Right cardiac atrium (tissue), 5 donors: ENCODE measurements at places on chromosomes 3 and 15. TPM values are rescaled to one million over a fixed set of nuclear protein-coding genes. Genes with fewer than 3 reads are reported as not detected.

LRRC58 gene
- polyA plus RNA-seq, result 4.6 TPM

FHIT gene
- polyA plus RNA-seq, result 16.5 TPM

GRCh38 chr15:60966316-60966715 lies 262.8 kb downstream of the RORA start:
- no peak for DNase-seq

GRCh38 chr3:102826636-102827035 lies 391.8 kb downstream of the ZPLD1 start:
- no peak for DNase-seq

- DNase-seq, result no peak
Observed at GRCh38 chr3:192481638-192482037, 245.7 kb downstream of the FGF12 start.

DNA sequence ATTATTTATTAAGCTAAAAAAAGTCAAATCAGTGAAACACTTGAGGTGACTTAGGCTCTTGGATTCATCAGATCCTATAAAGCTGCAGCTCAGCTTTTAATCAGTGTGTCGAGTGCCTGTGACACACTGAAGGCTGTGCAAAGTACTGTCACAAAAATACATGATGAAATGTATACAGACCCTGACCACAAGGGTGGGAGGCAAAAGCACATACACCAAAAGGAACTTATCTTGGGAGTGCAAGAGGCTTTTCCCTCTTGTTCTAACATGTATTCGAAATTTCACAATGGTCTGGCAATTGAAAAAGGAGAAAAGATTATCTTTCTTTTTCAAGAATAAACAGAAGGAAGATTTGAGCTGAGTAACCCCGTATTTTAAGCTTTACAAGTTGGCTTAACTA lies 35.9 kb downstream of the VGLL4 start:
- no peak for DNase-seq

- DNase-seq, result no peak
Observed at GRCh38 chr3:86790884-86791549, 199.9 kb downstream of the VGLL3 start.

DNA sequence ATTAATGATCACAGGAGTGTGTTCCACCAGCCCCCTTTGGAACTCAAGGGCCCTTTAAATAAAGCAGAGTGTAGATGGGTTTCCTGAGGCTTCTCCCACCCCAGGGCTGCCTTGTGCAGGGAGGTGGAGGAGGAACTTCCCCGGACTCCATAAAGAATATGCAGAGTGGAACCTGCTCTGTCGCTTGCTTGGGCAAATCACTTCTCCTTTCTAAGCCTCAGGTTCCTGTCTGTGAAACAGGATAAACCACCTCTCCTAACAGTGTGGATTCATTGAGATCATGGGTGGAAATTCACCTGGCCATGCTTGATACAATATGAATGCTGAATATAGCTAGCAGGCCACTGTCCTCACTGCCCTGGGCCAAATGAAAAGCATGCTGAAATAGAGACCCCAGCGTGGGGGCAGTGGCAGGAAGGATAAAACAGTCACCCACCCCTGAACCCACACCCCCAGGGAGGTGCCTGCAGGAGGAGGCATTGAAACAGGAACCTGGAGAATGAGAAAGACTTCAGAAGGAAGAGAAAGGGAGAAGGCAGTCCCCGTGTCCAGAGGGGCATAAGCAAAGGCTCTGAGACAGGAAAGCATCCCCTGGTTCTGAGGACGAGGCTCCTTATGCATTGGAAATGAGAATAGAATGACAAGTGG lies 41.1 kb upstream of the CHRNB4 start:
- DNase-seq, result no peak
